Inflammatory macrophage treated with lipopolysaccharide for 1 hour (primary cell): ENCODE measurements at places on chromosomes 3 and 15.
A peak's percentile ranks its signal among the peaks of the same experiment; 100 is the strongest.

- DNase-seq: no peak
Observed at GRCh38 chr3:140753865-140754754, 76.2 kb downstream of the TRIM42 start.

GRCh38 chr15:32669896-32670611, 28.5 kb downstream of the SCG5 start:
- no peak for DNase-seq

- no peak for DNase-seq
Observed at GRCh38 chr3:72766866-72767265, 81.4 kb downstream of the SHQ1 start.

GRCh38 chr3:171556574-171557145, 96.5 kb upstream of the TNIK start:
- no peak for DNase-seq

- DNase-seq: no peak
Observed at GRCh38 chr15:60790641-60791040, 311.7 kb upstream of the ICE2 start.

- no peak for DNase-seq
Observed at GRCh38 chr3:107791027-107791426, 268.3 kb downstream of the BBX start.

DNA sequence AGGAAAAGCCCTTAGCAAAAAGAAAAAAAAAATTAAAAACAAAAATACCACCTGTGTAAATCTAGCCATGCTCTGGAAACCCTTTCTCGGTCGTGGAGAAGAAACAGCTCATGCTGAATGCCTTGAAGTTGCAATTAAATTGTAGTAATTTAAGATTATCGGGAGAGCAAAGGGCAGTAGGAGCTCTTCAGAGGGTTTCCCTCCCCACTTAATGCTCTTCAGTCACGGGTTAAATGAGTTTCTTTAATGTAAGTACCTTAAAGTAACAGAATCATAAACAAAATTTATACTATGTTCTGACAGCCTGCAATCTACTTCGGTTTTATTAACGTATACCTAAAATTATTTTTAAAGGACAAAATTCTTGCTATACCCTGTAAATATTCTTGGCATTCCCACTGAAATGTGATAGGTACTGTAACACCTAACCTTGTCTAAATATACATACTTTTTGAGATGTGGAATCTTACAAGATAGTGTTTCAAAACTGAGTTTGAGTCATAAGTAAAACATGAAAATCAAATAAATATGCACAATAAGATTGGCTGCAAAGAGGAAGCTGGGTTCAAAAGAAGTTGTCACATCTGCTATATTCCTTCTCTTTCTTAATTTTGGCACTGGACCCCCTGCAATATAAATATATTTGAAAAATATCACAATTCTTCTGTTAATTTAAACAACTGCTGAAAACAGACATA, 5.3 kb downstream of the FOXP1 start:
- no peak for DNase-seq

DNA sequence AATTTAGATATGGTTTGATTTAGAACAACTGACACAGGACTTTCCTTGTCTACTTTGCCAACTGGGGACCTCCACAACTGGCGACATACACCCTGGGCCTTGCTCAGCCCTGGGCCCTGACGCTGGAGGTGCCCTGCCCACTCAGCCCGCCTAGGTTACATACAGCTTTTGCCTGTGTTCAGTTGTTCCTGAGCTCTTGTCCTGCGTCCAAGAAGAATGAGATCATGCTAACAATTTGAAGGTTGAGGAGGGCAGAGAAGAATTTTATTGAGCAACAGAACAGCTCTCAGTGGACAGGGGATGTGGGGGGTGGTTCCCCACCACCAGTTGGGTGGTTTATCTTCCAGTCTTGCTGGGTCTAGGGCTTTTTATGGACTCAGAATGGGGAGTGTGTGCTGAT, 67.9 kb downstream of the IQCH start:
- DNase-seq: no peak

GRCh38 chr3:118544458-118544857, 490.2 kb downstream of the IGSF11 start:
- DNase-seq: no peak

DNA sequence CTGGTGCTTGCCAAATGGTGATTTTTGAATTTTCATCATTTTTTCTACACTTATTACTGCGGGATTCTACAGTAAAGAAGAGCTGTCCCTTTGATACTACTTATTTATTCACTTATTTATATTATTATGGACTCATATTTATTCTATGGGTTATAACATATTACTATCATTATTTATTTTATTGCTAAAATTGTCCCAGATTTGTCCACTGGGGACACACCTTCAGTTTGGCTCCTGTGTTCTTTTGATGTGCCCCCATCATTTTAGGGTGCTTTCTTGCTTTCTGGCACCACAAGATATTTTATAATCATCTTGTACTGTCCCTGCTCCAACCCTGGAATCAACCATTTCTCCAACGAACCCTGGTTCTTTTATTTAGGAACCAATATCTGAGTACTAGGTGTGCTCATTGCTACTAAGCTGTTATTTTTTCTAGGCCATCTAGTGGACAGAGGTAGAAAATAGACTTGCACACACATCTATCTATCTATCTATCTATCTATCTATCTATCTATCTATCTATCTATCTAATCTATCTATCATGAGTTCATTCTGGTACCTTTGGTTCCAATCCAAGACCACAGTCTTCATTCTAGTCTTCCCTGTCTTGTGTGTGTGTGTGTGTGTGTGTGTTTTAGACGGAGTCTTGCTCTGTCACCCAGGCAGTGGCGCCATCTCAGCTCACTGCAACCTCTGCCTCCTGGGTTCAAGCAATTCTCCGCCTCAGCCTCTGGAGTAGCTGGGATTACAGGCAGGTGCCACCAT, 16.0 kb downstream of the SLC22A14 start:
- DNase-seq: peak; percentile 20

GRCh38 chr3:43895573-43895972, 204.8 kb downstream of the ABHD5 start:
- no peak for DNase-seq

DNA sequence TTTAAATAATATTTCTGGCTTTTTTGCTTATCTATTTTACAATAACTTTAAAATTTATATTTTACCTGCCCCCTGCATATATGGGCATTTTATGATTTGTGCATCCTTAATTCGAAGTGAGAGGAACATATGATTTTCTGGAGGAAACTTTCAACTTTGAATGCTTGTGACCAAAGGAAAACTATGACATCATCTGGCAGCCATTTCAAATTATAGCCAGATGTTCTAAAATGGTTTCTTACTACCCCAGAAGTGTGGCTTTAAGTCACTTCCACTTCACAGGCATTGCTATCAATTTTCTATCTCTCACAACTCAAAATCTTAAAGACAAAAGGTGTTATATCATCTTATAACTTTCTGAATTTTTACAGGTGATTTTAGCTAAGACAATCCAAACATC, 508.8 kb downstream of the RBMS3 start:
- DNase-seq: no peak

DNA sequence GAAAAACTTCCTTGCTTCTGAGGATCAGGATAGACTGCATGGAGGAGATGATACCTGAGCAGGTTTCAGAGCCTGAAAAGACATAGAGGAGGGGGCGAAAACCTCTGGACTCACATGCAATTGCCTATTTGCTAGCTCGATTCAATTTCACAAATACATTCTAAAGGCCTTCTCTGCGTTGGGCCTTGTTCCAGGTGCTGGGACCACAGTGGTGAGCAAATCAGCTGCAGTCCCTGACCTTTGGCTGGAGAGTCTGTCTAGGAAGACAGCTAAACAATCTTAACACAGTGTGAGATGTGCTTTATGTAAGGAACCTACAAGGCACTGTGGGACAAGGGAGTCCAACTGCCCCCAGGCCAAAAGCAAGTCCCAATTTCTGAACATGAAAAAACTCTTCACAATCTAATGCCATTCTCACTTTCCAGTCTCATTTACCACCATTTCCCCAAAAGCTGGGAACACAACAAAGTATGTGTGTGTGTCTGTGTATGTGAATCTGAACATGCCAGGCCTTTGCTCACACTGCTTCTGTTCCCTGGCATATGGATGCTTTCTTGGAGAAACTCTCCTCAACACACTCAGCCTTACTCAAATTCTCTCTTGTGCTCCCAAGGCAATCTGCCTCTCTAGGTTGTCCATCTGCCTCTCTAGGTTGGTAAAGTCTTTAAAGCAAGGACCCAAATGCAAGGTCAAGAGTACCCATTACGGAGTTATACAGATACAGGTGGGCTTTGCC, 2.1 kb upstream of the PCCB start:
- no peak for DNase-seq

DNA sequence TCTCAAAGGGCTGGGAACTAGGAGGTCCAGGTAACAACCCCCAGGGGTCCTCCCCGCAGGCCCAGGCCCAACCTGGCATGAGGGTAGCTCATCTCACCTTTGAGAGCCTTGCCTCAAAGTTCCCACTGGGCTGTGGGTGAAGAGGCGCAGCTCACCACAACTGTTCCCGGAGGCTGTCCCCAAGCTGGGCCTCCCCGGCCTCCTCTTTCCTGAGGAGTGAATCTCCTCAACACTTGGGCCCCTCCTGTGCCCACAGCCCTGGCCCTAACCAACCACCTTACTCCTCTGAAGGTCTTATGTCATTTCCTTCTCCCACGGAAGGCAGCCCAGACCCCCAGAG, 27.5 kb upstream of the CORO2B start:
- DNase-seq: no peak

DNA sequence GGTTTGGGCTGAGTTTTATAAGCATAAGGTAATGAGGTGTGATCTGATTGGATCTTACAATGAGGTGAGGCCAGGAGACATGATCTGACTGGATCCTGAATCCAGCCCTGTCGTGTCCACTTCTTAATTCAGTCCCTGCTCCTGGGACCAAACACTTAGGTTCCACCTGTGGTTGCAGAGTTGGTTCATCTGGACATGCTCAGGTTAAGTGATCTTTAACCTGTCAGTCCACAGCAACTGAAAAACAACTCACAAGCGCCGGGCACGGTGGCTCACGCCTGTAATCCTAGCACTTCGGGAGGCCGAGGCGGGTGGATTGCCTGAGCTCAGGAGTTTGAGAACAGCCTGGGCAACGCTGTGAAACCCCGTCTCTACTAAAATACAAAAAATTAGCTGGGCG, 679.3 kb upstream of the ALCAM start:
- DNase-seq: no peak

GRCh38 chr15:73700041-73700842, 16.1 kb downstream of the CD276 start:
- DNase-seq: peak; percentile 89

- no peak for DNase-seq
Observed at GRCh38 chr15:101143321-101143720, 108.5 kb downstream of the CHSY1 start.
